ENCODE measurements at places on chromosomes 1 and 21.

DNA sequence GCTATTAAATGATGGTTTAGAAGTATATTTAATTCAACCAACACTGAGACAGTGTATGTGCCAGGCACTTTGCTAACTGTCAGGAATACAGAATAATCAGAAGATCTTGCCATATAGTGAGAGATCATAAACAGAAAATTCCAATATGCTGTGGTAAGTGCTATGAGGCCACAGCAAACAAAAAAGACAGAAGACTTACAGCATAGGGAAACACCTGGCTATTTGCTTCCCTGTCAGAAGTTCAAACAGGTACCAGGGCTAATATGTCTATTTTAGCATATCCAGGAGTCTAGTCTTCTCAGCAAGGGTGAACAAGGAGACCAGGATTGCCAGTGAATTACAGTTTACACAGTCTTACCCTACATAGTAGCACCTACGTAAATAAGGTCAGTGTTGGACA, 30.4 kb downstream of the TRIT1 start:
- peak; percentile 16 for DNase-seq

- no peak for DNase-seq
These were observed 3.7 kb downstream of the KCNA2 start for GRCh38 chr1:110602466-110602865.

DNA sequence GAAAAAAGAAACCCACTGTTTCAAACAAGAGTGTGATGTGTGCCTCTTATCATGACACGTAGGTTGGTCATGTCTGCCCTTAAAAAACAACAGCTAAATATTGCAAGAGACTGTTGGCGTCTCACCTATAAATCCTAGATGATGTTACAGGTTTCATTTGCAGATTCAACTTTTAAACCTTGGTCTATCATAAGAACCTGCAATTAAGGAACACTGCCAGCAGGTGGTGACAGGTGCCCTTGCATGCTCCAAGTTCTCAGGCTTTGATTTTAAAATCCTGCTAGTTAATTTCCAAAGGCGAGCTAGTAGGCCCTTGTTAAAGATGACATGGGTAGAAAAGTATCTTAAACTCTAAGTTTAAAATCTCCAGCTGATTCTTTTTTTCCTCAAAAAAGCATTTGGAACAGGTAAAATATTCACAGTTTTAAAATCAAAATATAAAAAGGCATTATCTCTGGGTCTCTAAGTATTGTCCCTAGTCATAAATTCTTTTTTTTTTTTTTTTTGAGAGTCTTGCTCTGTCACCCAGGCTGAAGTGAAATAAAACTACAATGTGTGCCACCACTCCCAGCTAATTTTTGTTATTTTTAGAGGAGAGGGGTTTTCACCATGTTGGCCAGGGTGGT, 39.1 kb downstream of the CLSTN1 start:
- peak; percentile 83 for DNase-seq

- peak; percentile 50 for DNase-seq
These were observed 5.1 kb upstream of the HMGCS2 start for GRCh38 chr1:119773711-119774241.

GRCh38 chr21:26123012-26123411, 47.6 kb downstream of the APP start:
- DNase-seq: no peak

- DNase-seq: no peak
These were observed 10.7 kb upstream of the MMEL1 start for GRCh38 chr1:2643414-2644077.

- DNase-seq: peak; percentile 37
These were observed 235.4 kb downstream of the PBX1 start for GRCh38 chr1:164794356-164794755.

DNA sequence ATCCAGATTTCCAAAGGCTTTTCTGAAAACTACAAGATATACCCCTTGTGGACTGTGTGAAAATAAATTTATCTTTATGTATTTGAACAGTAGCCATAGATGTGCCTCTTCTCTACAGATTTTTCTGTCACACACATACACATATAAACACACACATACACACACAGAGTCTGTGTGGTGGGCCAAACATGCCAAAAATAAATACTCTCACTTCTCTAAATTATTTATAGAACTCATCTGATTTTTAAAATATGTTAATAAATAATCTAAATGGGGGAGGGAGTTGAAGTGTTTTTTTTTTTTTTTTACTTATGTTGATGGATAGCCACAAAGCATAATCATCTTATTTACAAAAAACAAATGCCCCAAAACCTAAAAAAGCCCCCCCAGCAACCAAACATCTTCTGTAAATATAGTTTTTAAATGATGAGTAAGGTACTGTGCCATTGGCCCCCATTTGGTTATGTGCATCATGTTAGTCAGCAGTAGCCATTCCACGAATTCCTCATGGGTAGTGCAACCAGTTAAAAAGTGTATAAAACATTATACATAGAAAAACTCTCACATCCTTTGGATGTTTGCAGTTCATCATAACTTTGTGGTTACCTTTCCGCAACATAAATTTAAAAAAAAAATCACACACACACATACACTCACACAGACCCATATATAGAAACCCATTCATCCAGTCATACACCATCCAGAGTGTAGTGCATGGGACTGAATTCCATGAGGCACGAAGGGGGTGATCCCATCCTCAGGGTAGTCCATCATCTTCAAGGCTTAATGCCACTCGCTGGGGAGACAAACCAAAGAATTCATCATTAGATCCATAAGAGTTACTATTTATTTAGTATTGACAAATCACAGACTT, 8.2 kb upstream of the MAGOH start:
- DNase-seq: no peak

- DNase-seq: no peak
These were observed 21.3 kb downstream of the COL6A2 start for GRCh38 chr21:46119144-46119636.

- no peak for DNase-seq
These were observed 223.2 kb downstream of the FOXD2 start for GRCh38 chr1:47661040-47661439.
